ENCODE measurements at places on chromosomes 16 and 17.

DNA sequence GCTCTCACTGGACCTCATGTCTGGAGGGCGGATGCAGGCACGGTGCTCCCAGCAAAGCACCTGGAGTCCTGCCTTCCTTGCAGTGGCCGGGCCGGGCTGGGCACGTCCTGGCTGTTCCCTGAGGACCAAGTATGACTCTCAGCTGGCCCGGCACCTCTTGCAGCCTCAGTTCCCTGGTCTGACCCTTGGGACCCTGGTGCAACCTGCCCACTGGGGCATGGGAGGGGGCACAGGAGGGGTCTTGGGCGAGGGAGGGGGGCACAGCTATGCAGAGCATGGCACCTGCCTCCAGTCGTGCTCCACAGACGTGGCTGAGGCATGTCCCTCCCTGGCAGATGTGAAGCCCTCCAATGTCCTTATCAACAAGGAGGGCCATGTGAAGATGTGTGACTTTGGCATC, 19.6 kb downstream of the MAP2K3 start:
- DNase-seq: no peak

DNA sequence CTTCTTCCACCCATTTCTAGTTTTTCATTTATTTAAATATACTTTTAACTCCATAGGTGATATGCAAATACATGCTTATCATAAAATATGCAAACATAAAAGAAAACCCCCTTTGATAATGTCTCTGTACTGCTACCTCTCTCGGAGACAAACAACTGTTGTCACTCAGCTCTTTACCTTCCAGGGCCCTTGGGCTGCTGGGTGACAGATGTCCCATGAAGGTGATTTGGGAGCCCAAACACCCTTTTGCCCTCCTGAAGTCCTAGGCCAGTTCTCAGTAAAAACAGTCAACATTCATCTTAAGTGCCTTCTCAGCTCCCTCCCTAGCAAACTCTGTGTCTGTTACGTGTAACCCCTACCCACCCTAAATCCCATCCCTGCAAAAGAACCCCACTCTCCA, 37.5 kb downstream of the CHD9 start:
- no peak for DNase-seq

- DNase-seq: peak; percentile 8
These were observed 15.2 kb downstream of the MED24 start for GRCh38 chr17:40038882-40039513.

DNA sequence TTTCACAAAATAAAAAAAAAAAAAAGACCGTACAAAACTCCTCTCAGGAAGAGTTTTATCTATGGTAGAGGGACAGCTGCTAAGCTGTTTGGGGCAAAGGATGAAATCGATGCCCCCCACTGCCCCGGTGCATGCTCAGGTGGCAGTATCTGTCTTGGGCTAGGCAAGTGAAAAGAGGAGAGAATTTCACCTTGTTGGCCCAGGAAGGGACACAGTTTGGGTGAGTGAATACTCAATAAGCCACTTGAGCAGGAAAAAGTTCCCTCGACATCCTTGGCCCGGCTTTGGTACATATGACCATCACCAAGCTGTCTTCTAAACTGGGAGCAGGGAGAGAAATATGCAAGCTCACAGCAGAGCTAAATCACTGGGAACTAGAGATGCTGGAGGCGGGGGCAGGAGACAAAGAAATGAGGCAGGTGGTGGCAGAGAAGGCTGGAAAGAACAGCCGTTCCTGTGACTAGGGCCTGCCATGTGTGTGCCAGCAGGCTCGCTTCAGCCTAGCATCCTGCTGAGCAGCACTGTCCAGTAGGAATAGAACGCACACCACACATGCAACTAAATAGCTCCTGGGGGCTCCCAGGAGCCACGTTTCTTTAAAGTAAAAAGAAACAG, 8.2 kb upstream of the EIF1 start:
- DNase-seq: no peak

- DNase-seq: no peak
These were observed 1.8 kb downstream of the ZC3H7A start for GRCh38 chr16:11794996-11795886.

GRCh38 chr17:41064301-41064700, 1.4 kb downstream of the KRTAP2-4 start:
- DNase-seq: no peak

DNA sequence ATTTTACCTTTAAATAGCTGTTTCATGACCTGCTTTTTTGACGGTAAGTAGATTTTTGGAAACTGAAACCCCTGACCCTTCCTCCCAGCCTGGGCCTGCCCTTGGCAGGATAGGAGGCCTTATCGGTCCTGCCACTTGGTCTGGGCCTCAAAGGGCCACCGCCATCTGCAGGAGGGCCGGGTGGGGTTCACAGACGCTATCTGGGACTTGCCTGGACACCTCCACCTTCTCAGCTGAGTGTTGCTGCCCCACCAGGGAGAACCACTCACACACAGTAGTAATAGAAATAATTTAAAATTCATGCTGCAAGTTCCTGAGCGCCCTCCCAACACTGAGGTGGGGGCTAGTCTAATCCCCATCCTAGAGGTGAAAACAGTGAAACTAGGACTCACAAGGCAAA, 4.6 kb upstream of the NPRL3 start:
- DNase-seq: no peak

DNA sequence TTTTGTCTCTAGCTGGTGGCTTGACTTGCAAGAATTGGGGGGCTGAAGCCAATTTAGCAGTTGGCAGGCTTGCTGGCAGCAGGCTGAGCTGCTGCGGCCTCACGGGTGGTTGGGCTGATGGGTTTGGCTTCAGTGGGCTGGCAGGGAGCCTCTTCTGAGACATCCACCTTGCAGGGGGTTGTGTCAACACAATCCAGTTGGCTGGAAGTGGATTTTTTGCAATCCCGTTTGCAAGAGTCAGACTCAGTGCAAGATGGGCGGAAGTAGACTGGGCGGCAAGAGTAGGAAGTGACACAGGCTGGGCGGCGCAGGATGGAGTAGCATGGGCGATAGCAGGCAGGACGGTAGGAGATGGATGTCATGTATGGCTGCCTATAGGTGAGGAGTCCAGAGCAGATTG, 1.5 kb downstream of the KRTAP16-1 start:
- no peak for DNase-seq

- no peak for DNase-seq
These were observed 7.2 kb downstream of the SPAG7 start for GRCh38 chr17:4960279-4960922.

DNA sequence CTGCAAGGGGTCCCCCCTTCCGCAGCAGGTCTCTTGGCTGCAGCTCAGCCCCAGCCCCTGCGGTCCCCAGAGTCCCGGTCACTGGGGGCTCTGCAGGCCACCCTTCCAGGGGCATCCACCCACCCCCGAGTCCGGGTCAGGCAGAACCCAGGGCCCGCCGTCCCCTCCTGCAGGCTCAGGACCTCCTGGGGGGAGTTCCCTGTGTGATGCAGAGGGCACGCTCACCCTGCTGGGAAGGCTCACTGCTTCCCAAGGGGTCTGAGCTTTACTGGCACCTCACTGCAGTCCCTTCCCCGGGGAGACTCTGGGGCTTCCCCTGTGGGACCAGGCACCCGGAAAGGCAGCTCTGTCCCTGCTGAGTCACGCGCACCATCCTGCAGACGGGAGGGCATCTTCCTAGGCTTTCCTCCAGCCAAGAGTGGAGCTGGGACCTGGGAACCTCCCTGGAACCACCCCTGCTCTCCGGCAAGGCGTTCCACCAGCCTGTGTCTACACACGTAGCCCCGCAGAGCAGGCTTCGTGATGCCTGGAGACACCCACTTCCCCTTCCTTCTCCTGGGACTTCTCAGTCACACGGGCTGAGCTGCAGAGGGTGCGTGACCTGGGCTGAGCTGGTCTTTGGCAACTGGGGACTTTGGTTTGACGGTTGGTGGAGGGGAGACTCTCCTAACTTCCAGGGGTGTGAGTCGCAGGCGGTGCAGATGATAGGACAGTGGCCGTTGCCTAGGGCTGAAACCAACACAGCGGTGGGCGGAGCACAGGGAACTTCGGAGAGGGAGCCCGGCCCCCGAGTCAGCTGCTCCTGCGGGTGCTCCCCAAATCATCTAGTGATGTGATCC, 23.4 kb downstream of the SLC25A10 start:
- DNase-seq: no peak

GRCh38 chr17:36001862-36002603, 680 bp upstream of the CCL15 start:
- no peak for DNase-seq

- DNase-seq: no peak
These were observed 123.5 kb downstream of the PRKCA start for GRCh38 chr17:66425756-66426396.

GRCh38 chr16:49661465-49662187, 194.3 kb downstream of the ZNF423 start:
- no peak for DNase-seq

GRCh38 chr17:2949469-2950044, 113.8 kb downstream of the OR1D5 start:
- DNase-seq: no peak

GRCh38 chr16:89150090-89150835, 21.3 kb upstream of the CDH15 start:
- DNase-seq: no peak

- DNase-seq: no peak
These were observed 27.8 kb upstream of the TVP23A start for GRCh38 chr16:10846213-10846998.

Measured in D721Med (cell line).